ENCODE measurements at places on chromosomes 3 and 15. TPM values are rescaled to one million over a fixed set of nuclear protein-coding genes. Genes with fewer than 3 reads are reported as not detected.

The NR1I2 gene
- 0.54 TPM for polyA plus RNA-seq

The EXD1 gene
- polyA plus RNA-seq = not detected

The TNIK gene
- polyA plus RNA-seq = 22.3 TPM

The MAP1A gene
- 7.5 TPM for polyA plus RNA-seq

The KY gene
- polyA plus RNA-seq = 1.5 TPM

The SERPINI2 gene
- polyA plus RNA-seq = 0.78 TPM

The TM6SF1 gene
- polyA plus RNA-seq = 1.7 TPM

The XXYLT1 gene
- polyA plus RNA-seq = 32.4 TPM

The SLC15A2 gene
- polyA plus RNA-seq = 9.8 TPM

The CP gene
- 0.33 TPM for polyA plus RNA-seq

The AGTR1 gene
- polyA plus RNA-seq = 21.4 TPM

The HDGFL3 gene
- polyA plus RNA-seq = 103 TPM

The SOX14 gene
- polyA plus RNA-seq = not detected

Measured in right renal cortex interstitium (tissue), 3 donors.